ENCODE measurements at places on chromosomes 5 and 9.

DNA sequence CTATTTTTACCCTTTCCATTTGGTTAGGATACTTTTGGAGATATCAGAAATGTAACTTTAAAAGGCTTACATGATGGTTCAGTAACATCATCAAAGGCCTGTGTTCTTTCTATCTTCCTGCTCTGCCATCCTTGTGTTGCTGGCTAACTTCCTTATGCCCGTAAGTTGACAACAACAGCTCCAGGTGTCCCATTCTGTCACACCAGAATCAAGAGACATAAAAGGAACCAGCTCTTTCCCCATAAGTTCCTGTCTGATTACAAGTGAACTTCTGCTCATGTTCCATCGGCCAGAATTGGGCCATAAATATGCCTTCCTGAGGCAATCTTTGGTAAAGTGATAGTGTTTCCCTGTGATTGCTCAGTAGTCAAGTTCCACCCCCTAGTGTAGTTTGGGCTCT is 92.4 kb downstream of the FAM170A start:
- no peak for DNase-seq

GRCh38 chr5:137440795-137441194 is 58.3 kb downstream of the SPOCK1 start:
- DNase-seq = no peak

DNA sequence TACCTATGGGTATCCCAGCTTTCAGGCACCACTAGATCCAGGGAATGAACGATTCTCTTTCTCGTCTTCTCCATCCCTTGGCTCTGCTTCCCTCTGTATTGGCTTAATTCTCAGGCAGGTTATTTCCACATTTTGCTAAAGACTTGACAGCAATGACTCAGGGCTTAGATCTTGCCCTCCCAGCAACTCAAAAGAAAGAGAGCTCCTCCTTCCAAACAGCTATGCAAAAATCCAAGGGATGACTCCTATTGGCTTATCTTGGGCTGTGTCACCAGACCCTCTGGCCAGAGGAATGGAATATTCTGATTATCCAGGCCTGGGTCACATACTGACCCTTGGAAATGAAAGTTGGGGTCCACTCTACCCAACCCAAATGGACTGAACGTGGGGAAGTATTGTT is 270.2 kb downstream of the NTRK2 start:
- no peak for DNase-seq

DNA sequence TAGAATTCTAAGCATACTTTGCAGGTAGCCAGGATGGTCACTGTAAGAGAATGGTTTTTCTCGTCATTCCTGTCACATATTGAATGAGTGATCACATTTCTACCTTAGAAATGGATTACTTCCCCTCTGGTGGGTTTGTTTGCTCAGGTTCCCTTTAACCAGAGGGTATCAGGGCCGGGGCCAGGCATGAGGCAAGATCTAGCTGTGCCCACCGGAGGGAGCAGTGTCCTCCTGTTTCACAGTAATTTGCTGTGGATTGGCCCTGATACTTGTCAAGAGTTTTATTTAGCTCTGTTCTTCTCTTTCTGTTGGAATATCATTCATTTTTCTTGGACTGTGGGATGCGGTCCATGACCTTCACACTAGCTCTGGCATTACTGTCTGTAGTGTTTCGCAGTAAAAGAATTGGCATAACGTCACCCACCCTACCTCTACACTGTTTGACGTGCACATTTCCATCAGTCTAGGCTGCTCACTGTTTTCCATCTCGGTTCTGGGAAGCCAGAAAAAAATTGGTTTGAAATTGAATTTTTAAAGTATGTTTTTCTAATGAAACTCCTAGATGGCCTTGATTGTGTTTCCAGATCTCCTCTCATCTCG is 42.4 kb upstream of the ZBED3 start:
- DNase-seq = peak; percentile 63

GRCh38 chr9:89632736-89633135 is 27.9 kb downstream of the GADD45G start:
- no peak for DNase-seq

DNA sequence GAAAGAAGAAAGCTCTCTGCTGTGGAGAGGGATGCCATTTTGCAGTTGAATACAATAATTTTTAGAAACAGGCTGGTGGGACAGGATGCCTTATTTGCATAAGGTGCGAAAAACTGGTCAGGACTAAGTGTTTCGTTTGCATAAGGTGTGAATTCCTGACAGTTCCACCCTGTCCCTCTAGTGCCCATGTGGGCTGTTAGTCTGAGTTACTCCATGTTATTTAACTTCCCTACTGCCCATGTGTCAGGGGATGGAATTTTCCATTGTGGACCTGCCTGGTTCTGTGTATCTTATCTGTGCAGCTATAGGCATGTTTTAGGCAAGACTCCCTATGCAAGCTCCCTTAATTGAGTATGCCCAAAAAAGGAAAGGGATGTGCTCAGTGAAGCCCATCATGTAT is 35.3 kb upstream of the NFIL3 start:
- no peak for DNase-seq

DNA sequence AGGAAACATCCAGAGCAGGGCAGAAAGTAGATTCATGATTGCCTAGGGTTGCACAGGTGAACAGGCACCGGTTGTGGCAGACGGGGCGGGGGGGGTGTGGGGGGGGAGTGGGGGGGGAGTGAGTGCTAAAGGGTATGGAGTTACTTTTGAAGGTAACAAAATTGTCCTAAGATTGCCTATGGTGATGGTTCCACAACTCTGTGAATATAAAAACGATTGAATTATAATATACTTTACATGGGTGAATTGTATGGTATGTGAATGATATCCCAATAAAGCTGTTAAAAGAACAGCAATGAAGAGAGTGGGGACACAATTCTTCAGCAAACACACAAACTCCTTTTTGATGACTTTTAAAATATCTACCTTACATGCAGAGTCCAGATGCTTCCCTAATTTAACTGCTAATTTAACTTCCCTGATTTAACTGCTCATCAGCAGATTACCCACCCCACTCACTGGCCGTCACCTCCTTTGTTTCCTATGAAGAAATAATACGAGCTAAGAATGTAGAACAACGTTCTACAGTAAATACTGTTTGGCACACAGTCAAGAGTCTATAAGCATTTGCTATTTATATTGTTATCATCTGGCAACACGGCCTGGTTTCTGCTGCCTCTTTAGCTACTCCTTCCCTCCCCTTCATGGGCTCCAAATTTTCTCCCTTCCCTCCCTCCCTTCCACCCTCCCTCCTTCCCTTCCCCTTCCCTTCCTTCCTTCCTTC is 83.5 kb downstream of the PTCH1 start:
- DNase-seq = peak; percentile 12

DNA sequence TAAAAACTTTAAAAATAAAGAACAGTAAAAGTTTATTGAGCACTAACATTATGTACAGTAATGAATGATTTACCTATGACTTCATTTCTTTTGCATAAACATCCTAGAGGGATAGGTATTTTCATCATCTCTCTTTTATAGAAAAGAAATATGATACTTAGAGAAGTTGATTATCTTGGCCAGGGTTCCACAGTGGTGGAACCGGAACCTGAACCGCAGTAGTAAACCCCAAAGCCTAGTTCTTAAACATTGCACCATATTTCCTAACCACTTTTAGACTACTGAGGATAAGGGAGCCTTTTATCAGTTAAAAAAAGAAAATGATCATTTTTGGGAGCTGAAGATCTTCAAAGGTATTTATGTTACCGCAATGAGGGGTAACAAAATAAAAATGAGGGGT is 205.7 kb upstream of the SGCD start:
- no peak for DNase-seq

- no peak for DNase-seq
These were observed 44.2 kb downstream of the NLN start for GRCh38 chr5:65766175-65766574.

GRCh38 chr5:180291234-180291940 is 496 bp downstream of the MAPK9 start:
- DNase-seq = peak; percentile 37

GRCh38 chr5:56800186-56800585 is 15.2 kb upstream of the MAP3K1 start:
- DNase-seq = no peak

- DNase-seq = no peak
These were observed 22.8 kb upstream of the NDST1 start for GRCh38 chr5:150484964-150485692.

GRCh38 chr9:16616686-16617085 is 253.8 kb downstream of the BNC2 start:
- no peak for DNase-seq

Measured in hematopoietic multipotent progenitor cell treated with erythropoietin and hydrocortisone succinate and interleukin-3 and kit ligand, for 6 days (in vitro differentiated cells).